ENCODE measurements at places on chromosomes 5 and 9.

DNA sequence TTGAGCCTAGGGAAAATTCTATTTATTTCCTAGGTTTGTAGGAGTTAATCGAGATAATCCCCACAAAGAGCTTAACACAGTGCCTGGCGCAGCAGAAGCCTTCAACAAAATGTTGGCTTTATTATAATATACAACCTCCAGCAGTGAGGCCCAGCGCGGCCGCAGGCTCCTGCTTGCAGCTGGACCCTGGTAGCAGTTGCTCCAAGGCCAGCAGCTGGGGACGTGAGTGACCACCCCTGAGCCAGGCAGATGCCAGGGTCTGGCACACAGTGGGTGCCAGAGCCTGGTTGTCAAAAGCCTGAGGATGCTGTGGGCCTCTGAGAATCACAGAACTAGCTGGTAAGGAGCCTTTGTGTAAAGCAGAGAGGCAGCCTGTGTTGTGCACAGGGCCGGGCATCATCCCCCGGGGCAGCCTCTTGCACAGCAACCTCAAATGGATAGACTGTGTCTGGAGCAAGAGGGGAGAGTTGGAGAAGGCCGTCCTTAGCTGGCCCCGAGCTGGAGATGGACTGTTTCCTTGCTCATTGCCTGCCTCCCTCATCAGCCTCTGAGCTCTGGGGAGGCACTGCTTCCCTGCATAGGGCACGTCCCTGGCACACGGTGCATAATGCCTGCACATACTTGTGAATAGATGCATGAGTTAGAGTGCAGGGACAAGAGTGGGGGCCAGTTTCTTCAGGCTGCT, 17.3 kb downstream of the CSF1R start:
- DNase-seq: no peak

DNA sequence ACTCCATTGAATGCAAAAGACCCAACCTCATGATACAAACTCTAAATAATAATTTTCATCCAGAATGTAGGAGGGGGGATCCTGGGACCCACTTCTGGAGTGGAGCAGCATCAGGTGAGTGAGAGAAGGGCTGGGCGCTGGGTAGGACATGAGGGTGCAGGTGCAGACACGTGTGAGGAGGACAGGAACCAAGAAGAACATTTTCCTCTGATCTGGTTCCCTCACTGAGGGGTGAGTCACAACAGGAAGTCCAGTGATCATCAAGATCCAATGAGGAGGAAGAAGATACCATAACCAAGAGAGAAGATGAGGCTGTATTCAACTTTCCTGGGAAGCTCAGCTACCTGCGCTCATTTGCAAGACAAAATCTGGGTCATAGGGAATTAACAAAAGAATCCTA, 57.4 kb downstream of the SFXN1 start:
- DNase-seq: no peak

DNA sequence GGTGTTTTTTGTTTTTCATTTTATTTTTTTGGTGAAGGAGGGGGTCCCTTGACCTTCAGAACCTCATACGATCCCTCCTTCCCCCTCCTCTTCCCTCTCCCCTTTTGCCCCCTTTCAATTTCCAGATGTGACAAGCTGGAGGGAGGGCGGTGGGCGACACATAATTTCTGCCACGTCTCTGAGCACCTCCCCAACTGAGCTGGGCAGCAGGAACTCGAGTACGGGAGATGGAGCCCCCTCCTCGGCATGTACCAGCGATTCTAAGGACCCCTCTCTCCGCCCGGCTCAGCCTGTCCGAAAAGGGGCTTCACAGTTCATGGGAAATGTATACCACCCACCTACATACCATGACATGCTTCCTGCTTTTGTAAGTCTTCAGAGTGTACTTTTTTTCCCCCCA, 52.4 kb downstream of the PRRC2B start:
- DNase-seq: no peak

DNA sequence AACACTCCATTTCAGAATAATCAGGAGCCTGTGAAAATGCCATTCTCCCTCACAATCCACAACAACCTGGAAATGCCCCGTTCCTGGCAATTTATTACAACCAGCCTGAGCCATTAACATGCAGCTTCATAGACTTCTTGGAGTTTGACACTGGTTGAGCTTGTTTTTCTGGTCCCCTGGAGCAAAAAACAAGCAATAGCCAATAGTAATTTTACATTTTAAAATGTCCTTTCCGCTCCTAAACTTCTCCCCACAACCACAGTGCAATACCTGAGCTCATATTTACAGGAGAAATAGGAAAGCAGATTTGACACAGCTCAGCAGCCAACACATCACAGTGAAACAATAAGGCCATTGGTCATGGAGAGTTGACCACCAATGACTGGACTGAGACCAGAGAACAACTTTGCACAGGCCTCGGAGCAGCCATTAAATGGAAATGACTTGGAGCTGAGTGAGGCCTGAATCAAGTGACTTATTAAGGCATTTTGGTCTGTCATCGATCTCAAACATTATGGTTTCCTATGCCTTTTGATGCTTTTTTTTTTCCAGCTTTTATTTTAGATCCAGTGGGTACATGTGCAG, 73.0 kb downstream of the ENC1 start:
- no peak for DNase-seq

- no peak for DNase-seq
These were observed 29.5 kb upstream of the NFIB start for GRCh38 chr9:14343261-14344031.

GRCh38 chr9:130327781-130328348, 62.3 kb downstream of the HMCN2 start:
- DNase-seq: no peak

All from fibroblast of the aortic adventitia (primary cell).